ENCODE measurements at places on chromosomes 2 and 18.
A peak's percentile ranks its signal among the peaks of the same experiment; 100 is the strongest.

DNA sequence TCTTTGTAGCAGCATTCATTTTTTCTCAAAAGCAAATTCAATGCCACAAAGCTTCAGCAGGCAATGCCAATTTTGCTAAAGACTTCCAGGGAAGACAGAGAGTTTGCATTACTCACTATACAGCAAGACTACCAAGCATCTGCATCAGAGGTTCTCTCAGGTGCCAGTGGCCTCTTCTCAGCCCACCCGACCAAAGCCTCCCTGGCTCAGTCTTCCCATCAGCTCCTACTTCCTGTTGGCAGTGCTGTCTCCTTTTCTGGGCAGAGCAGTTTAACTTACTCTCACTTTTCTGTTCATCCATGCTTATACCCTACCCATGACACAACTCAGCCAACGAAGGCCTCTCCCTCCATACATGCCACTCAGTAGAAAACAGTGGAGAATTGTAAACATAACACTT, 157.1 kb downstream of the TRABD2A start:
- DNase-seq = no peak

GRCh38 chr18:37330173-37330572, 235.4 kb downstream of the CELF4 start:
- DNase-seq = no peak

DNA sequence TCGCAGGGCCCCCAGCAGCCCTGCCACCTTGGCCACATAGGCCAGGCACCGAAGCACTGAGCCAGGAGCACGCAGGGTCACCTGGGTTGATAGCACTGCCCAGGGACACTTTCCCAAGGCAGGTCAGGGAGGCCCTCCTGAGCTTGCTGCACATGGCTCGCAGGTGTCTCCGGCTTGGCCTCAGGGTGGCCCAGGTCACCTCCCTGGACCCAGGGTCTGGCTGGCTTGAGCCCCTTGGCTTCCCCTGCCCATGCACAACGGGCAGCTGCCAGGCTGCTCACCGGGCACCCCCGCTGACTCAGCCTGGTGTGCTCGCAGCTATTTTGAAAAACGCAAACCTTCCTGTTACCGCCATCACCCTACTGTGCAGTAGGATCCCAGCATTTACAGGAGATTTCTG, 502.3 kb downstream of the EIPR1 start:
- no peak for DNase-seq

GRCh38 chr2:163200741-163201140, 362.2 kb upstream of the KCNH7 start:
- DNase-seq = no peak

DNA sequence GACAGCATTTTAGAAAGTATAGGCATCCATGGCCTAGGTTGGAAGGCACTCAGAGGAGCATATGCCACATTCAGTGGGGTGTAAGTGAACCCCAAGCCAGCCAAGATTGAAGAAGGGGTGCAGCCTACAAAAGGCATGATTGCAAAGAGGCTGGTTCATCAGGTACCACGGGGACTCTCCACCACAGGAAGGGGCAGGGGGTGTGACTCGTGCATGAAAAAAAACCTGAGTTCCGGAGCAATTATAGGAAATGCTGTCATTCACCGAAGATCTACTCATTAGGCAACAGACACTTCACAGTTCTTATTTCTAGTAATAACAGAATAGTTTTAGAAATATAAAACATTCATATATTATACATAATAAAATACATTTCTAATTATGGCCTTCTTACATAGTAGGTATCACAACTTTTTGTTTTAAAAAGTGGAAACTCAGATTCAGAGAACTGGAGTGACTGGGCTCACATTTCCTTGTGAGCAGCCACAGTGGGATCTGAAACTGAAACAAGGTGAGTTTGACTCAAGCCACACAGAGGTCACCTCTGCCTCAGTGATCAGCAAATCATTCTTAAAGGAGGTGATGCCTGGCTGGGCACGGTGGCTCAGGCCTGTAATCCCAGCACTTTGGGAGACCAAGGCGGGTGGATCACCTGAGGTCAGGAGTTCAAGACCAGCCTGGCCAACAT, 188.4 kb upstream of the GYPC start:
- no peak for DNase-seq

DNA sequence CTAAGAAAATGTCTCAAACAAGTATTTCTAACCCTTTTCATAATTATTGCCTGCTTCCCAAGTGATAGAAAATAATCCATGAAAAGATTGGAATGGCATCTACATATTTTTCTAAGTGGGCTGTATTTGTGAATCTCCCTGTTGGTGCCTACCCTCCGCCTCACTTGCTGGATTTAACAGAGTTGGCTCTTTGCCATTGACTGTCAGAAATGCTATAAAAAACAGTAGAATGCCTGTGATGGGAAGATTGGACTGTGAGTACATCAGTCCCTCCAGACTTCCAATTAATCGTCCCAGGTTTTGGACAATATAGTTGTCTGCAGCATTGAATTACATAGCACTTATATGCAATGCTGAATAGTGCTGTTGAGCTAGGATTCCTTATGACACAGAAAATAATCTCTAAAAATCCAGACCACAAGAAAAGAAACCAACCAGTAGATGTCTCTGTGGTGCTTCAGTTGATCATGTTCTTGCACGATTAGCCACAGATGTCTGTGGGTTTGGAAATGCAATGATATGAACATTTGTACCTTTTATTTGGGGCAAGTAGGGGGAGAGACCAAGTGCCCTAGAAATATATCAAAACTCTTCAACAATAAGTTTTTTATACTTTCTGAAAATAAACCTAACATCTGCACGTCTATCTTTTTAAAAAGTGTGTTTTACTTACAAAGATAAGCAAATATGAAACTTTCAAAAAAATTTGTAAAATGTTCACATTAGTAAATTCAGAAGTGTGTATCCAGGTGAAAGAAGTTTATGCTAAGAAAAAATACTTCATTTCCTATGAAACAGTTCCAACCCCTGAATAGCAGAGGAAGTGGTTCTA, 88.5 kb downstream of the DYNAP start:
- peak; percentile 56 for DNase-seq

DNA sequence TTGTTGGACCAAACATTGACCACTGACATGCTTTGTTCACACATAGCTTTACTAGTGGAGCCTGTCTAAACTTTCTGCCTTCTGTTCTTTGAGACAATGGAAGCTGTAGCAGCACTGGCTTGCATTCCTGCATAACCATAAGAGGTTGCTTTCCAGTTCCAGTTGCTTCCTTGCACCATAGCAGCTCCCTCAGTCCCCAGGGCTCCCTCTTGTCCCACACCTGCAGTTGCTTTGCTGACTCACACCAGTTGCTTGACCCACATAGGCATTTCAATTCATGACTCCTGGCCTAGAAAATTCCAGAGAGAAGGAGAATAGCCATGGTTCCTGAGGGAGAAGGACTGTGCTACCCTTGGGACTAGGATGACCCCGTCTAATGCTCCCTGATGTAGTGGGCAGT, 20.9 kb downstream of the SGPP2 start:
- DNase-seq = no peak

DNA sequence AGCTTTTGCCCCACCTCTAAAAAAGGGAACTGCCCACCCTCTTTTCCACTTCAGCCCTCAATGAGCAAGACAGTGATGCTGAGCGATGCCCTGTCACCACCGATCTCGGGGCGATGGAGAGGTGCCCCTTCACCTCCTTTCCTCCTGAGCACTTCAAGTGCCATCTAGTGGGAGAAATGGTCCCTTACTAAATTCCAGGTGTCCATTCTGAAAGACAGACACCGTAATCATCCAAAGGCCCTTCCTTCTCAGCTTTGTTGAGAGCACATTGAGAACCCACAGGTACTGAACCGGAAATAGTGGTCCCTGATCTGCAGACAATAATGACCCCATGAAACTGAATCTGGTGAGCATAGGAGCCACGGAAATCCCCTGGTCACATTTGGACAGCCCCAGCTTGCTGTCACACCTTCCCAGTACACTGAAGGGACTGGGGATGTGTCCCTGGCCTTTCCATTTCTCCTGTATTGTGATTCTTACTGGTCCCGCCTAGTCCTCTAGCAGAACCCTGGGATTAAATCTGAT, 38.5 kb downstream of the KCTD18 start:
- DNase-seq = no peak

- no peak for DNase-seq
Observed at GRCh38 chr2:229342376-229342775, 71.3 kb upstream of the PID1 start.

- DNase-seq = no peak
Observed at GRCh38 chr2:13089971-13090370, 373.2 kb downstream of the TRIB2 start.

GRCh38 chr2:227865291-227865690, 6.1 kb upstream of the DAW1 start:
- DNase-seq = no peak

- no peak for DNase-seq
Observed at GRCh38 chr2:33607251-33607721, 8.2 kb upstream of the FAM98A start.

DNA sequence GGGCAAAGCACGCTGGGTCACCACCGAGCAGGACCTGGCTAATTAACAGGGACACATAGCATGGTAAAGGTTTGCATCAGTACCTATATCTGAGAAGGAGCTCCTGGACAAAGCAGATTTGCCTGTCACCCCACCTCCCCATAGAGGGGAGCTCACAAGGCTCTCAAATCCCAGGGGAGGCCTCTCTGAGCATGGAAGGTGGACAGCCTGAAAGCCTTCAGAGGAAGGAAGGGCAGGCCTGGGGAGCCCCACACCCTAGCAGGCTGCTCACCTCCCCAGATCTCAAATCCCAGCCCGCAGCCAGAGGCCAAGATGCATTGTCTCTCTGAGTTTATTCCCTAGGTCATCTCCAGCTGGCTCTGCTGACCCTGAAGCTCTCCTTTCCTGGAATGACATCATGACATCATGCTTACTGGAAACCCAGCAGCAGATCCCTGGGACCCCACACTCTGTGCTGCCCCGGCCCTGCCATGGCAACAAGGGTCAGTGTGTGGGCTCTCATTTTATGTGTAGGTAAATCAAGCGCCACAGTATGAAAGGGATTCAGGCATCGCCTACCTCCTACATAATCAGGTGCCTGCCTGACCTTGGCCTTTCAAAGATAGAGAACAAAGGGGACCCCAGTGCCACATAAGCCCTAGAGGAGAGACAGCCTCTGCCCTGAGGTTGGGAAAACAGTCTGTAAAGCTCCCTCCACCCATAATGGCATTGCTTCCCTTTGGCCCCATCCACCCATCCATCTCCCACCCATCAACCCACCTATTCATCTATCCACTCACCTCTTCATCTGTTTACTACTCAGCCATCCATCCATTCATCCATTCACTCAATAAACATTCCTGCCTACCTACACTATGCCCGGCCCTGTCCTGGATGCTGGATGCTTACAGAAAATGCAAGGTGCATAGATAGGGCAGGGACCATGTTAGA, 15.7 kb upstream of the TEX51 start:
- no peak for DNase-seq

DNA sequence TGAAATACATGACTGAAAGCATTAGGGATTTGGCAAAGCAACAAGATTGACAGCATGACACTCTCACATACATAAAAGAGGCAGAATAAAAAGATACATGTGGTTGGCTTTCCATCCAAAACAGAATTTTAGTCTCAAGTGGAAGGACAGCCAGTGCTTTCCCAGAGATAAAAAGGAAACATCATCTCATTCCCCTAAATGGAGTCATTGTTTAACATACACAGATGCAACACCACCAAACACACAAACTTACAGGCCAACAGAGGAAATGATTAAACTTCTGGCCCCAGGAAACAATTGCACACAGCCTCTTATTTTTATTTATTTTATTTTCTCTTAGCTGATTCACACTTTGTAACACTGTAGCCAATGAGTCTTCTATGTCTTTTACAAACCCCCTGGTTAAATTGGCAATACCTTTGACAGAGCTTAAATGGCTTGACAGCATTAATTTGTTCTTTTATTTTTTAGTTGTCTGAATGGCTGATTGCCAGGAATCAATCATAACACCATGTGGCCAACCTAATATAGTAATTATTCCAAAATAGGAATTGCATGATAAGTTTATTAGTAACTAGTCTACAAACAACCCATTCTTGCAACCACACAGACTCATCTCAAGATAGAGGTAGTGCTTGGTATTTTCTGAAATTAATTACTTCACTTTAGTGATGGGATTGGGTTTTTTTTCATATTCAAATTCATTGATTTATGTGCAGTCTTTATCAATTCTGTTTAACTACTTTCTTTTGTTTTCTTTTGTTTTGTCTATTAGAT, 190.5 kb downstream of the RND3 start:
- no peak for DNase-seq

- DNase-seq = no peak
Observed at GRCh38 chr2:191358325-191359025, 113.3 kb downstream of the MYO1B start.

DNA sequence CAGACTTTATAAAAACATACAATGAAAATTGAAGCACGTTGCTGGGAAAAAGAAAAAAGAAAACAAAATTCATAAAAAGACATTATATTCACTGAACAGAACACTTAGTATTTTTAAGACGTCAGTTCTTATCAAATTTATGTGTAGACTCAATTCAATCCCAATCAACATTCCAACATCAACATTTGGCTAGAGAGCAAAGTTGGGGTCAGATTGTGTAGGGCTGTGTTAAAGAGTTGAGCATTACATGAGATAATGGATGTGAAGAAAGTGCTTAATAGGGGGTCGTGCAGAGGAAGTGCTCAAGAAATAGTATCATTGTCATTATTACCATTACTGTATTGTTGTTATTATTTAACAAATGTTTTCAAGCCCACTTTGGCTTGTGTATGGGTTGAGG, 154.1 kb upstream of the TNP1 start:
- DNase-seq = no peak

DNA sequence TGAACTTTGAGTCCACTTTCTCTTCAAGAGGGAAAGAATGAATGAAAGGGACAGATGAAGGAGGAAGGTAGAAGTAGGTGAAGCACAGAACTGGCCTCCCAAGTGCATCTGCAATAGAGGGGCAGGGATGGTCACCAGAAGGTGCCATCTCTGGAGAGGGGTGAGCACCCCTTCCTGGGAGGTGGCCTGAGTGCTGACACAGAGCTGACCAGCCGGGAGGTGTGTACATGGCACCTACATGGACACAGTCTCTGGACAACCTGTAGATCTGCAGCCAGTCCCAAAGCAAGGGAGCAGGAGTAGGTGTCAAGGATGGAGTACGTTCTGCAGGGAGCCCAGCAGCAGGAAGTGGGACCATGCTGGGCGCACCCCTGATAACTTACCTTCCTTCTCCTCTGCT, 83.2 kb downstream of the TFCP2L1 start:
- DNase-seq = no peak

DNA sequence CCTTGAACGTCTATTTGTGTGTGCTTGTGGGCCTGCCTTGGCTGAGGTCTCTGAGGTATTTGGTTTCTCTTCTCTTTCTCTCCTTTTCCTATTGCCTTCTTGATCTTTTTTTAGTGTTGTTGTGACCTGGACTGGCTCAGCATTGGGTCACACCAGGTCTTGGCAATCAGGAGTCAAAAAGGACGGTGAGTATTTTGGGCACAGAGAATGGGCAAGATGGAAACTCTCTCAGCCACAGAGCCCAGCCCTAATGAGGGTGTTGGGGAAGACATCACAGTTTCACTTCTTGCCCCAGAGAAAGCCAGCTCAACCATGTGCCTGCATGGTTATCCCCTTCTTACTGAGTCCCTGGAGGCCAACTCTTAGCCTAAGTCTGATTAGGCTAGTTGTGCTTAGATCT, 13.7 kb upstream of the INO80C start:
- no peak for DNase-seq

GRCh38 chr18:45962461-45962860, 4.7 kb downstream of the EPG5 start:
- peak; percentile 89 for DNase-seq

- no peak for DNase-seq
Observed at GRCh38 chr18:31835528-31836133, 75.0 kb upstream of the SLC25A52 start.

- no peak for DNase-seq
Observed at GRCh38 chr2:68839260-68839833, 31.9 kb downstream of the BMP10 start.

All from RCC 7860 (cell line).